ENCODE measurements at places on chromosomes 16 and 17. TPM values are rescaled to one million over a fixed set of nuclear protein-coding genes. Genes with fewer than 3 reads are reported as not detected.

Gene HNF1B
- not detected for total RNA-seq

Gene ARHGAP44
- total RNA-seq: 0.43 TPM

Gene ANTKMT
- total RNA-seq: 12.2 TPM

Gene ESRP2
- 1.7 TPM for total RNA-seq

Gene OSGIN1
- 0.69 TPM for total RNA-seq

Gene ADGRG1
- 4.3 TPM for total RNA-seq

Gene KCNH6
- total RNA-seq: under 0.01 TPM

Gene OR1F1
- not detected for total RNA-seq

Gene C16orf86
- 3.8 TPM for total RNA-seq

Gene MAP1LC3B
- 19.3 TPM for total RNA-seq

Gene PCGF2
- 3.6 TPM for total RNA-seq

Gene DRC3
- total RNA-seq: 2.3 TPM

Gene PPP1R1B
- total RNA-seq: not detected

Gene AIPL1
- not detected for total RNA-seq

Gene CNGB1
- not detected for total RNA-seq

Gene OR4D1
- total RNA-seq: not detected

Gene LDHD
- total RNA-seq: 0.65 TPM

Gene NLRC3
- total RNA-seq: 4.0 TPM

Gene SEBOX
- not detected for total RNA-seq
